ENCODE measurements at places on chromosomes 13 and 19.

DNA sequence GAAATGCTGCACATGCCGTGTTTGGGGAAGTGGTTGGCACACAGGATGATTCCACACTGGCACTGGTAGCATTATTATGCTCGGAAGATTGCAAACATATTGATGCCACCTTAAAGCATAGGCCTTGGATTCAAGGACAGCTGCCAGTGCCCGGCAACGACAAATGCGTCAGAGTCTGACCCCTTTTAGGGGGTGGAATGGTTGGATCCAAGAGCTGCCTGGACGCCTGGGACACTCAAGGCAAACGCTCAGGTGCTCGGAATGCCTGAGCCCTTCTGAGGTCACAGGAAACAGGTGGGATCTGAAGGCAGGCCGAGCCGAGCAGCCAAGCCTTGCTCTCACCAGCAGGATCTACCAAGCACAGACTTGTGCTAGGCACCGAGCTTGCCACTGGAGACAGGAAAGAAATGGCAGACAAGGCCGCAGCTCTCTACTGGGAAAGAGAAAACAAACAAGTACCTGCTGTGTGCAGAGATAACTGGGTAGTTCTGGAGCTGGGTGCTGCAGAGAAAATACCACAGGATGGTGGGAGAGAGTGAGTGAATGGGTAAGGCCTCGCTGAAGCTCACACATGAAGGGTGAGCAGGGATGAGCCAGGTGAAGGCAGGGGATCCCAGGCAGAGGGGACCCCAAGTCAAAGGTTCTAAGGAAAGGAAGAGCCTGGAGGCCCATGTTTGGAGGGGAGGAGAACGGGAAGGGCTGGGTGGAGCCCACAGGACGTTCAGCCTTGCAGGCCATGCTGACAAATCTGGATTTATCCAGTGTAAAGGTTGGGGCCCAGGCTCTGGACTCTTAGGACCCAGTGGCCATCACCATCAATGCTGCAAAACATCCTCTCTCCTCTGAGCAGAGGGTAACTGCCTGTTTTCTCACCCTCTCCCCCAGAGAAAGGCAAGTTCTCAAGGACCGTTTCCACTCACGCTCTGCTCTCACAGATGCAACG, 9.2 kb downstream of the RANBP3 start:
- DNase-seq = no peak

GRCh38 chr19:47561440-47562057, 11.4 kb downstream of the ZNF541 start:
- DNase-seq = no peak

DNA sequence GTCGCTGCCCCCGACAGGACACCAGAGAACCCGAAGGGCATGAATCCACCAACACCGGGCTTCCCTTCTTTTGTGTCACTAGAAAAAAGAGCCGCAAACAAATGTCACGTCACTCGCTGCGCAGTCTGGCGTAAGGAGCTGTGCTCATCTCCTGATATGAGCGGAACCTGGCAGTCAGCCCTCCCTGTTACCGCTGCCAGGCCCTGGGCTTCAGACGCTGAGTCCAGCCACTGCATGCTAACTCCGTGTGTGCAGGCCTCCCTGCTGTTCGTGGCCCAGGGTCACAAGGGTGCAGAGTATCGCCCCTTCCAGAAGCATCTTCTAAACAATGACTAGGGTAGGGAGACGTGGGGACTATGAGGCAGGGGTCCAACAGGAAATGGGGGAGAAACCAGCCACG, 71.3 kb downstream of the SLC7A1 start:
- DNase-seq = no peak

GRCh38 chr19:42125536-42125935, 6.7 kb downstream of the POU2F2 start:
- DNase-seq = no peak

DNA sequence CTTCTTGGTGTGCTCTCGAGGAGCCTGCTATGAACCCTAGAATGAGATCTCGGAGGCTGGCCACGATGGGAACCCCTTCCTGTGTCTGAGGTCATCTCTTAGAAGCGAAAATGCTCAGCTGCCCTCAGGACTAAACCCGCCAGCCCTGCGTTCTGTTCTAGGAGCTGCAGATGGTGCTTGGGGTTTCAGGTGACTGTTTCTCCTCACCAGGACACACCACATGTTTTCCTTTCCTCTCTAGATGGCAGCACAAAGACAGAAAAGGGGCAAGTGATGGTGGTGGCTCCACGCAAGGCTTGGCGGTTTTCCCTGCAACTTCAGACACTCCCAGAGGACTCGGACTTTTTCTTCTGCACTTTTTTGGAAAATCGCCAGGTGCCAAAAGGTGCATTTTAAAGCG, 60.1 kb downstream of the RNASEH2B start:
- DNase-seq = no peak

DNA sequence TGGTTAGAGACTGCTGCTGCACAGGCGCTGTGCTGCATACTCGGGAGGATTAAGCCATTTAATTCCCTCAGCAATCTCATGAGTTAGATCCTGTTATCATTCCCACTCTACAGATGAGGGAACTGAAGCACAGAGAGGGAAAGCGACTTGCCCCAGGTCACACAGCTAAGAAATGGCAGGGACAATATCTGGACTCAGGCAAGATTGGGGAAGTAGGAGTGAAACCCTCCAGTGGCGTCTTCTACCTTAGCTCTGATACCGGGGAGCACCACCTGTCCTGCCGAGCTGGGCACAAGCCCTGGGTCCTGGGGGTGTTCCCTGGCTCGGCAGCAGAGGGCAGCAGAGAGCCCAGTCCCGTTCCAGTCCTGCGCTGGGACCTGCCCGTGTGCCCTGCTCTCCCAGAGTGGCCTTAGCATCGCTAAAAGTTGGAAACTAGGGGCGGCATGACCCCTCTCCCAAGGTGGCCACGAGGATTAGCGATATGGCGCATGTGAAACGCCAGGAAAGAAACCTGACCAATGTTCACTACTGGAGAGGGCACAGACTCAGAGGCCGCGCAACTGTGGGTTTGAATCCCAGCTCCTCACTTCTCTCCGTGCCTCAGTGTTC, 20.5 kb downstream of the CYTH2 start:
- DNase-seq = peak; percentile 74

DNA sequence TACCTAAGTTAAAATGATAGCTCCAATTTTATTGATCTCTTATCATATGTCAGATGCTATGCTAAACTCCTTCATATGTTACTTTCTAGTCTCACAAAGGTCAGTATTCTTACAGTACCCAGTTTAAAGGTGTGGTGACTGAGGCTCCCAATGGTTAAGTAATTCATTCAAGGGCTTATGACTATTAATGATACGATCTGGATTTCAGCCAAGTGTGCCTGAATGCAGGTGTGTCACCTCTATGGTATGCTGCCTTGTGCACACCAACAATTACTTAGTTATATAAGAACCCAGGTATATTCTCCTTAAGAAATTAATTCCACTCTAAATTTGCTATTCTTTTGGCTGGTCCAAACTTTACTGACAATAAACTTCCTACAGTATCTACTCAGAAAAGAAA, 84.6 kb upstream of the TRPC4 start:
- no peak for DNase-seq

DNA sequence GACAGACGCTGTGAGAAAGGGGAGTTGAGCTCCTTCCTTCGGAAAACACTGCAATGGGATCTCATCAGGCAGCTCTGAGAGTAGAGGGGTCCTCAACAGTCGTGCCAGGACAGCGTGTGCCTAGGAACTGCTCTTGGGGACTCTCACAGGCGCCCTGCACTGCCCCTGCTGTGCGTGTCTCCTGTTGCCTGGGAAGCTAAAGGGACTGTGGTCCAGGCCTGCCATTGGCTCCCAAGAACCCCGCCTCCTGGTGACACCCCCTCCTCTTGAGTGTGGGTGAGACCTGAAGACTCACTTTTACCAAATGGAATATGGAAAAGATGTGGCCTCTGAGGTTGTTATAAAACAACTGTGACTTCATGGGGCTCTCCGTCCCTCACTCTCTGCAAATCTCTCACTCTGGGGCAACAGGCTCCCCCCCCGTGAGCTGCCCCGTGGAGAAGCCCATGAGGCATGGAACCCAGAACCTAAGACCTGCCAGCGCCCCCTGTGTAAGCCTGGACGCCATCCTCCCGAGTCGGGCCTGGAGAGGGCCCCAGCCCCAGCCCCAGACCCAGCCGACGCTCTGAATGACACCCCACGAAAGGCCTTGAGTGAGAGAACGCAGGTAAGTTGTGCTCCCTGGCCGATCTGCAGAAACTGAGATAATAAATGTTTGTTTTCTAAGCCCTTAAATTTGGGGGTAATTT, 302.7 kb downstream of the FGF9 start:
- DNase-seq = no peak

DNA sequence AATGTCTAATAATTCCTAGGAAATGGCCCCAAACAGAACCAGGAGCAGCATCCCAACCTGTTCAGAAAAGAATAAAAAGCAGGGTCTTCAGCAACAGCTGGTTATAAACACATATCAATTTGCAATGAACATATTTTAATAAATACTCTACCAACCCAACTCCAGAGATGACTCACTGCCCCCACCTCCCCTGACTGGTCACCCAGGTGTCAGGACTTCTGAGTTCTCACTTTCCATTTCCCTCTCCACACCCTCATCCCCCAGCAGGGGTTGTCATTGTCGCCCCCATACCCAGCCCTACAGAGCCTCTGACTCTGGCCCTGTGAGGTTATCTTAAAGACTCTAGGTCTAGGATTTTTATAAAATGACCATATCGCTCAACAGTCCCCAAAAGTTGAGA, 6.9 kb downstream of the SERPINE3 start:
- DNase-seq = no peak

DNA sequence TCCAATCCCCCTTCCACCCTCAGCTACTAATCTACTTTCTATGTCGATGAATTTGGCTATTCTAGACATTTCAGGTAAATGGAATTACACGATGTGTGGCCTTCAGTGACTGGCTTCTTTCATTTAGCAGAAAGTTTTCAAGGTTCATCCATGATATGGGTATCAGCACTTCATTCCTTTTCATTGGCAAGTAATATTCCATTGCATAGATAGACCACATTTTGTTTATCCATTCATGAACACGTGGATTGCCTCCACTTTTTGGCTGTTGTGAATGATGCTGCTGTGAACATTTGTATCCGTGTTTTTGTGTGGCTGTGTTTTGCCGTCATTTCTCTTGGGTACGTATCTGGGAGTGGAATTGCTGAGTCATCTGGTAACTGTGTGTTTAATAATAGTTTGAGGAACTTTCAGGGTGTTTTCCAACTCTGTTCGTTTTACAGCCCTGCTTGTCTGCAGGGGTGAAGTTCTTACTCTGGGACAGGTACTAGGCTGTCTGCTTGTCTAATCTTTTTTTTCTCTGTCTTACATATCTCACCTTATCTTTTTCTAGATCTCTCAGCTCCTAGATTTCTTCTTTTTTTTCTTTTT, 32.5 kb downstream of the MARK4 start:
- DNase-seq = no peak

GRCh38 chr13:50213526-50213925, 198.3 kb downstream of the KCNRG start:
- no peak for DNase-seq

DNA sequence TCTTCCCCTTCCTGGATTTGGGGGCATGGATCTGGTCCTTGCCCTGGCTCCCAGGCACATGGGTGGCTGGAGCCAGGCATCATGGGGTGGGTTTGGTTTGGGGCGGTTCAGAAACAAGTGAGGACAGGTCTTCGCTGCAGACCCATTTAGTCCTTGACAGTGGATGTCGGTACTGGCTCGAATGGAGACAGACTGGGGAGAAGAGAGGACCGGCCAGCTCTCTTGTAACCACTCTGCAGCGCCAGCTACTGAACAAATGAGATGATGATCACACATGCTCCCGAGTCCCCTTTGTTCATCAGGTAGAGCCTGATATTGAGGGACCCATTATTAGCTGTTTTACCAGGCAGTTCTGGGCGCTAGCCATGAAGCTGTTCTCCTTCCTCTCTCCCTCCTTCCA, 64.5 kb downstream of the CHST8 start:
- no peak for DNase-seq

GRCh38 chr19:13881692-13882418, 4.9 kb downstream of the NANOS3 start:
- DNase-seq = no peak

- no peak for DNase-seq
Observed at GRCh38 chr13:21777166-21777565, 106.3 kb downstream of the FGF9 start.

GRCh38 chr19:37932985-37933936, 26.3 kb downstream of the SIPA1L3 start:
- no peak for DNase-seq

DNA sequence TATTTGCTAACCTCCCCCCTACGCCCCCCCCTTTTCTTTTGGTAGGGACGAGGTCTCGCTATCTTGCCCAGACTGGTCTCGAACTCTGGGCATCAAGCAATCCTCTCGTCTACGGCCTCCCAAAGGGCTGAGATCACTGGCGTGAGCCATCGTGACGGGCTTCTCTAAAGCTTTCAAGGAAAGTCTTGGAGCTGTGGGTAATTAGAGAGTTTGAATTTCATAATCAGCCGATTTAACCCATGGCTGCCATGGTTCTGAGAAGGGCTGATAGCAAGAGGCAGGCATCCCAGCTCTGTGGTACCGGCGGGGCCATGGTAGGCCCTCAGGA, 679 bp upstream of the ABHD8 start:
- DNase-seq = no peak

GRCh38 chr13:35994131-35994966, 136.8 kb downstream of the DCLK1 start:
- peak; percentile 71 for DNase-seq

DNA sequence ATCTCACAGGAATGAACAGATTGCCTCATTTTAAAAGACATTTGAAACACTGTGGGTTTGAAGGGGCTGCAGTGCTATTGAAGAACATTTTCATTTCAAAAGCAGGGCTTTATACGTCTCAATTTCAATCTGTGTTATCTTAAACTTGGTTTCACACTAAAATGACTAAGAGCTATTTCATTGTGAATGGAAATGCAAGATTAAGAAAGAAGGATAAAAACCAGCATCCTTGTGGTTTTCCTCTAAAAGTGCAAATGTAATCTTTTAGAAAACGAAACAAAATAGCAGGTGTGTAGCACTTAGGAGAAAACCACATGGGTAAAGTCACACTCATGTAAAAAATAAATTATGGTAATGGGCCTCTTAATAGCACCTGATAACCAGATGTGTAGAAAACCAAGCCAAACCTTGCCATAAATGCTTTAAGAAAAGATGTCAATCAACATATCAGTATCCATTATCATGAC, 397.7 kb downstream of the GPC6 start:
- no peak for DNase-seq

DNA sequence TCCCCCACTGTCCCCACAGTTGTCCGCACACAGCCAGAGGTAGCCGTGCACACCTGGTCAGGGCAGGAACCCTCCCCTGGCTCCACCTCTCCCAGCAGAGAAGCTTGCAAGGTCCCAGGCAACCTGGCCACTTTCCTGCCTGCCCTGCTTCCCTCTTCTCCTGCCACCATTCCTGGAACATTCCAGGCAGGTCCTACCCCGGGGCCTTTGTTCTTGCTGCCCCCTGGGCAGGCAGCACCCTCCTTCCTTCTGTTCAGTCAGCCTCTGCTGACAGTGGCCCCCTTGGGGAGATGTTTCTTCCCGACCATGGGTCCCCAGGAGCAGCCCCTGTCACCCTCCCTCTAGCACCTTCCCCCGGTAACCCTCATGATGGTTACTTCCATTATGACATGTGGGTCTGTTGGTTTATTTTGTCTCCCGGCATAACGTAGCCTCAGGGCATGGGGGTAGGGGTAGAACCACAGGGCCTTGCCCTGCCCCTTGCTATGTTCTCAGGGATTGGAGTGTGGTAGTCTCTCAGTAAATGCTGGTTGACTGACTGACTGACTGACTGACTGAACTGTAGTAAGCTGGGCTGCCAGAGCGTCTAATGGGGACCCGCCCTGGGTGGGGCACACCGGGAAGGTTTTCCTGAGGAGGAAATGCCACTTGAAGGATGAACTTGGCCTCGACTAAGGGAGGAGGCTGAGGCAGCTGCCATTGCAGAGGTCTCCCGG, 10.8 kb downstream of the PAK4 start:
- DNase-seq = no peak

GRCh38 chr13:101398920-101399319, 17.4 kb downstream of the NALCN start:
- DNase-seq = no peak
